ENCODE measurements at places on chromosomes 6 and 20.
A peak's percentile ranks its signal among the peaks of the same experiment; 100 is the strongest.

GRCh38 chr6:75296811-75297779, 12.5 kb upstream of the TMEM30A start:
- no peak for DNase-seq

DNA sequence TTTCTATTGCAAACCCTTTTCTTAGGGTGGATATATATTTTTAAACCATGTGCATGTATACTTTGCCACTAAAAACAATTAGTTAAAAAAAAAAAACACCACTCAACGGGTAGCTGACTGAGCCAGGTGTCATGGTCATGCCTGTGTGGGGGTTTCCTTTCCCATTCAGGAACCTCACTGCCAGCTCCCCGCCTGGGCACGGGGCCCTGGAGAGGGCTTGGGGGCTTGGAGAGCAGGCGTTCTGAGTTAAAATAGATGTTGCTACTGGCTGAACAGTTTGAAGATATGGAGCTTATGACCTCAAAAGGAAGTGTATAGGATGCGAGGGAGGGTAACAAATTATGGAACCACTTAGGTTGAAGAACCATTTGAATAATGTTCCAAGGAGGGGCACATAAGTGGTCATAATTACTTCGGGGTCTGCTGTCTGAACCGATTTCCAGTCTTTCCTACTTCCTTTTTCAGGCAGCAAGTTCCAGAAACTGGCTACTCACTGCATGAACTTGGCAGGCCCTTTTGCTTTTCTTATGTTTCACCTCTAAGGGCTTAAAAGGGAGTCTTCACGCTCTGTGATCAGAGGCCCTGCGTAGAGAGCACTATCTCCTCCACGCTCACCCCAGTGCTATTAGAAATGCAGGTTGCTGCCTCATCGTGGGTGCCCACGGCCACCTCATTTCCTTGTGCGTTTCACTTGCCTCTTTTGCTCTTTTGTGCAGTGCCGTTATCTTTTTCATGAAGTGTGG, 9.9 kb downstream of the STX16 start:
- no peak for DNase-seq

DNA sequence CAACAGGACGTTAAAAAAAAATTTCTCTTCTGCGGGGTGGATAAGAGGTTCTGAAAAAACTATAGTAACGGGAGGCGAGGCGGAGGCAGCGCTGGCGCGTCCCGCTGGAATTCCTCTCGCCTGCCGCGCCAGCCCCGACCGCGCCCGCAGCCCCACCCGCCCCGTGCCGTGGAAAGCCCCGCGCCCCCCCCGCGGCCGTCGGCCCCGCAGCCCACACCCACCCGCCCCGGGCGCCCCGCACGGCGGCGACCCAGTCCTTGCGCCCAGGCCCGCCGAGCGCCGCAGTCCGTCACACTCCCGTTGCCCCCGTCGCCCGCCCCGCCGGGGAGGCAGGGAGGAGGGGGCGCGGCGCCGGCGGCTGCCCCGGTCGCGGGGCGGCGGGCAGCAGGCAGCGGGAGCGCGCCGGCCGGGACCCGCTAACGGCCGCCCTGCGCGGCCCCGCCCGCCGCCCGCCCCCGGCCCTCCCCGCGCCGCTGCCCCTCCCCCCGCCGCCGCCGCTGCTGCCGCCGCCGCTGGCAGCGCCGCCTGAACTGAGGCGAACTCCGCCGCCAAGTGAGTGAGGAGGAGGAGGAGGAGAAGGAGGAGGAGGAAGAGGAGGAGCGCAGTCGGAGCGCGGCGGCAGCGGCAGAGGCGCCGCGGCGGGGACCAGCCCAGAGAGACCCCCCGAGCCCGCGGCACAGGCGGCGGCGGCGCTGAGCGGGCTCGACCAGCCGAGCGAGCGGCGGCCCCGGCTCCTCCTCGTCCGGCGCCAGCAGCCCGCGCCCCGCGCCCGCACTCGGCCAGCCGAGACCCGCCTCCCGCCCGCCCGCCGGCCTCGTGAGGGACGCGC, at the start of gene QKI:
Gene QKI (plus strand): TSS at position 602 of the 829 bp plus-strand sequence. CDS start 476 bp downstream, outside the sequence.
- DNase-seq: peak; percentile 61

GRCh38 chr6:149545258-149545753, 537 bp downstream of the PPIL4 start:
- peak; percentile 10 for DNase-seq

DNA sequence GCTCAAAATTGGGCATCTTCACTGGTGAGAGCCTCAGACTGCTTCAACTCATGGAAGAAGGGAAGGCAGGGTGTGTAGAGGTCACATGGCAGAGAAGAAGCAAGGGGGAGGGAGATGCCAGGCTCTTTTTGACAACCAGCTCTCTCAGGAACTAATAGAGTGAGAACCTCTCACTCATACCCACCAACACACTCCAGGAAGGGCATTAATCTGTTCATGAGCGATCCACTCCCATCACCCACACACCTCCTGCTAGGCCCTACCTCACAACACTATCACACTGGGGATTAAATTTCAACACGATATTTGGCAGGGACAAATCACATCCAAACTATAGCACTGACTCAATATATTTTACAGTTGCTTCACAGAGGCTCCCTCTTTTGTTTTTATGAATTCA, 2.0 kb downstream of the MSH5 start:
- DNase-seq: no peak

GRCh38 chr20:48676795-48677460, 150.9 kb downstream of the PREX1 start:
- no peak for DNase-seq

GRCh38 chr6:111823831-111824607, 49.2 kb downstream of the FYN start:
- no peak for DNase-seq

DNA sequence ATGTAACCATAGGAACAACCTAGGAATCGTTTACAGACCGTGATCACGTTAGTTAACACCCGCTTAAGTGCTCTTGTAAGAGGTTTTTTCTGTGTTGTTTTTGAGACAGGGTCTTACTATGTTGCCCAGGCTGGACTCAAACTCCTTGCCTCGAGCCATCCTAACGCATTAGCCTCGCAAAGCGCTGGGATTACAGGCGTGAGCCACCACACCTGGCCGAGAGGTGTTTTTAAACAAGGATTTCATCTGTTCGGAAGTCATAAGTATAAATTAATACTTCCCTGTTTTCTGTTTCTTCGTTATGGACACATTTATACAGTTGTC, 727 bp downstream of the MRS2 start:
- no peak for DNase-seq

- no peak for DNase-seq
Measured at GRCh38 chr20:33781133-33781532, 30.0 kb upstream of the CHMP4B start.

DNA sequence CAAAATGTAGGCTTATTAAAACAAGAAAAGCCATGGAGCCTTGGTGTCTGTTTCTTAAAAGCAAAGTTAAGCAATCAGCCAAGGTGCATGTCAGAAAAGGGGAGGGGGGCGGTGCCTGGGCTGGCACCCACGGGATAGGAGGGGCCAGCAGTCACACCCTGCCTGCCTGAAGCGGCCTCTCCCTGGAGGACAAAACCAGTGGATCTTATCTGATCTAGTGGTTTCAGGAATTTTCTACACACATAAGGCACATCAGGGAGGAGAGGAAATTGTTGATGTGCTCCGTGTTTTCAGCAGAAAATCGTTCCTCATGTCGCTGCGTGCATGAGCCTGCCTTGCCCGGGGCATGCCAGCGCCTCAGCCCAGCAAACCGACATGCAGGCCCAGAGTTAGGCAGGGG, 276.4 kb downstream of the TAF4 start:
- DNase-seq: no peak

- DNase-seq: no peak
Measured at GRCh38 chr6:49801525-49801924, 14.4 kb upstream of the PGK2 start.

DNA sequence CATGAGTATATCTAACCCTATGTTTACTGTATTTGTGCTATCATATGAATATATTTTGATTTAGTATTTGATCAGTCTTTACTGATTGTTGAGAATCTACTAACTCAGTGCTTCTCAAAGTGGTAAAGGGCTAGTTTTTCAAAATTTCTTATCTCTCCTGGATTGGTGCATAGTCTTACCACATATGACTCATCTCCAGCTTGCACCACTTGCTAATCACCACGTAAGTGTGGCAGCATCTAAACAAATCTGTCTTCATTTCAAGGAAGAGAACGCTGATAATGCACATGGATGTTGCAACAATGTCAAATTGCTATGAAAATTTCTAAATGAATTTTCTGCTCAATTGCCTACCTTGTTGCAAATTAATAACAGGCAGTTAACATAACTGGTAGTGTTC, 299.5 kb downstream of the PAX1 start:
- DNase-seq: no peak

GRCh38 chr20:37274851-37275524, 13.4 kb upstream of the GHRH start:
- no peak for DNase-seq

GRCh38 chr6:118356054-118356453, 192.0 kb upstream of the PLN start:
- no peak for DNase-seq

- DNase-seq: no peak
Measured at GRCh38 chr6:21767891-21768648, 174.5 kb downstream of the SOX4 start.

DNA sequence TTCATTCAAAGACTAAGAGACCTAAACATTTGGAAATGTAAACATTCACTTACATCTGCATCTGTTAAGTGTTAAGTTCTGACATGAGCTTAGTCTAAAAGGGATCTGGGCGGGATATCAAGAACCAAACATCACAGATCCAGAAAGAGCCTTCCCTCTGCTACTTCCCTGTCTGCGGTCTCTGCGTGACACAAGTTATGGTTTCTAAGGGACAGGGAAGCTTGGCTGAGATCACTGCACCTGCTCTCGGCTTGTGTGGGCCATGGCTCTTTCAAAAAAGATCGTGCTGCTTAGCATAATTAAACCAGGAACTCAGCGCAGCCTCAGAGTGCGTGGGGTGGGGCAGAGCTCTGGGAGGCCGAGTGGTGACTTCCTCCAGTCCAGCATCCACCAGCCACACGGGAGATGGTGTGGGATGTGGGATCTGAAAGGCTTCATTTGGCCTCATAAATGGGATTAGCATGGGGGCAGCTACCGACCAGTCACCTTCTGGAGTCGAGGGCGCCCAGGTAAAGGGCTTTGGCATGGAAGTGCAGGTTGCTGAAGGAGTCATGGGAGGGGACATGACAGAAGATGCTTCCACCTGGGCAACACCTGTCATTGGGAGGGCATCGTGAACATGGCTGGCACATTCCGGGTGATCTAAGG, 16.7 kb upstream of the RAMACL start:
- no peak for DNase-seq

GRCh38 chr6:36639171-36639808, 39.2 kb upstream of the CDKN1A start:
- no peak for DNase-seq

GRCh38 chr6:15994814-15995459, 133.9 kb upstream of the MYLIP start:
- DNase-seq: no peak
